Activated CD8-positive, alpha-beta memory T cell treated with anti-CD3 and anti-CD28 coated beads for 36 hours (primary cell): ENCODE measurements at places on chromosomes 1 and 21. TPM values are rescaled to one million over a fixed set of nuclear protein-coding genes. Genes with fewer than 3 reads are reported as not detected.

Gene FCGR2B
- total RNA-seq, result not detected

Gene RBBP4
- total RNA-seq, result 302 TPM

Gene GPR3
- total RNA-seq, result 3.6 TPM

Gene GCSAML
- 0.80 TPM for total RNA-seq

Gene SELENBP1
- not detected for total RNA-seq

Gene ZFP69B
- 4.6 TPM for total RNA-seq

Gene NTRK1
- 3.5 TPM for total RNA-seq

Gene KRTAP12-3
- not detected for total RNA-seq

Gene RAB42
- total RNA-seq, result not detected

Gene RPE65
- total RNA-seq, result not detected

Gene TMCO4
- total RNA-seq, result 13.2 TPM

Gene LCE1A
- not detected for total RNA-seq

Gene LEPROT
- total RNA-seq, result 20.9 TPM

Gene ZSCAN20
- 3.5 TPM for total RNA-seq

Gene CLIC4
- 20.7 TPM for total RNA-seq

Gene URB1
- total RNA-seq, result 39.8 TPM

Gene CFAP126
- not detected for total RNA-seq

Gene SPRR3
- total RNA-seq, result not detected

Gene MPZ
- total RNA-seq, result 2.6 TPM

Gene FGR
- total RNA-seq, result 0.63 TPM

Gene KRTAP12-2
- not detected for total RNA-seq

Gene LCE3D
- total RNA-seq, result not detected

Gene PPM1J
- 0.42 TPM for total RNA-seq

Gene TCP10L
- total RNA-seq, result not detected

Gene HES3
- not detected for total RNA-seq

Gene HAO2
- not detected for total RNA-seq

Gene NHLH1
- total RNA-seq, result 0.59 TPM

Gene GBP7
- total RNA-seq, result not detected

Gene SH3BGRL3
- 416 TPM for total RNA-seq

Gene NBPF12
- 8.0 TPM for total RNA-seq

Gene RUNX1
- total RNA-seq, result 37.2 TPM

Gene ILDR2
- total RNA-seq, result 4.9 TPM

Gene WNT3A
- not detected for total RNA-seq

Gene IGSF9
- total RNA-seq, result not detected

Gene DTL
- total RNA-seq, result 95.0 TPM

Gene SLC2A5
- not detected for total RNA-seq

Gene PTGS2
- total RNA-seq, result 1.1 TPM

Gene SAMD11
- not detected for total RNA-seq

Gene AMY1A
- total RNA-seq, result not detected

Gene WDR64
- not detected for total RNA-seq

Gene CRABP2
- 0.89 TPM for total RNA-seq

Gene HSD3B2
- total RNA-seq, result not detected

Gene CACHD1
- total RNA-seq, result 0.36 TPM

Gene LAPTM5
- total RNA-seq, result 175 TPM
